Progenitor cell of endocrine pancreas (in vitro differentiated cells): ENCODE measurements at places on chromosomes 1 and 21. TPM values are rescaled to one million over a fixed set of nuclear protein-coding genes. Genes with fewer than 3 reads are reported as not detected.

- DNase-seq = no peak
Measured at GRCh38 chr1:205260948-205261732, 33.4 kb downstream of the TMCC2 start.

DNA sequence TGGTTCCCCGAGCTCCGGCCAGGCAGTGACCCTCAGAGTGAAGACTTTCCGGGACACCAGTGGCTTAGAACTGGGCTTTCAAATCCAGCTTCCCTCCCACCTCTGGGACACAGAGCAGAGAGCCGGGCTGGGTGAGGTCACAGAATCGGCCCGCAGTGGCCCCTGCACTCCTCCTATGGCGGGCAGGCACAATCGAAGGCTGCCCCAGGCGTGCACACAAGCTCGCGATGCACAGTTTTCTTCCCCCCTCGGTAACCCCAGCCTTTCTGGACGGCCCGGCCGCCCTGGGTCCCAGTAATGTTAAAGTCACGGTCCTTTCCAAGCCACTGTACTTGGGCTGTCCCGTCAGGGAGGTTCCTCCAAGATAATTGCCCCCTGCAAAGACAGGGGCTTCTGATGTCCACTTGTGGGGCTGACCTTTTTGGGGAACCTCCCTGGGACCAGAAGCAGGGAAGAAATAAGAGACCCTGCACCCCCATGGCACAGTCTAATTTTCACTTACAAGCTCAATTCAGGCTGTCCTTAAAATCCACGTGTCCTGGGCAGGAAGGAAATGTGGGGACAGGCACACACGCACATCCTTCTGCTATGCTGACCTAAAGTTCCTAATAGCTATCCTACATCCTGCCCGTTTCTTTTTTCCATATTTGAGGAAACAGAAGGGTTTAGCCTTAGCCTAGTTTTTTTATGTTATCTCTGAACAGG, 13.7 kb downstream of the TFF3 start:
- no peak for DNase-seq

- no peak for DNase-seq
Measured at GRCh38 chr1:183652107-183652506, 1.0 kb downstream of the APOBEC4 start.

- DNase-seq = no peak
Measured at GRCh38 chr1:109986054-109986444, 1.5 kb downstream of the AHCYL1 start.

GRCh38 chr21:44347911-44348451, 5.4 kb upstream of the TRPM2 start:
- no peak for DNase-seq

- no peak for DNase-seq
Measured at GRCh38 chr1:150516050-150516591, 569 bp downstream of the FALEC start.

- DNase-seq = no peak
Measured at GRCh38 chr1:163047951-163048659, 21.1 kb upstream of the RGS4 start.

DNA sequence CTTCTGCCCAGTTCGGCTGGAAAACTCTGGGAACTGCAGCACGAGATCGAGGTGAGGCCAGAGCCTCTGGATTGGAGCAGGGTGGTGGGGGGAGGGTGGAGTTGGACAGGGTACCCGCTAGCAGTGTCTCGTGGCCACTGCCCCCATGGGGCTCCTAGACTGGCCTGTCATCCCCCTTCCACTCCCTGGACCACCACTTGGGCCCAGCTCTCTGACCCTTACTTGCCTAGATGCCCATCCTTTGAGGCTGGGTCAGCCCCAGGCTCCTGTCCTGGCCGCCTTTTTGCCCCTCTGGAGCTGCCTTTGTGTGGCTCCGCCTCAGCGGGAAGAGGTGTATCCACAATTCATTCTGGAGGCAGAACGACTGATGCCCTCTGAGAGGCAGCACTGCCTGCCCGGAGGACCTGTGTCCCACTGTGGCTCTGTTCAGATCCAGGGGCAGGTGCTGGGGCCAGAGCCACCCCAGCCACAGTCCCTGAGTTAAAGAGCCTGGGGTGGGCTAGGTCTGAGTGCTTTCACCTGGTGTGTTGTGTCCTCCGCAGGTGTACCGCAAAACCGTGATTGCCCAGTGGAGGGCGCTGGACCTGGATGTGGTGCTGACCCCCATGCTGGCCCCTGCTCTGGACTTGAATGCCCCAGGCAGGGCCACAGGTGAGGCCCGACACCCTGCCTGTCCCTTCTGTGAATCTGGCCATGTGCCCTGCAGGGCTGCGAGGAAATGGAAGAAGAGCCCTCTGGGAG, 17.7 kb downstream of the FAAH start:
- DNase-seq = no peak

- DNase-seq = peak; percentile 29
Measured at GRCh38 chr1:223670458-223671159, 5.1 kb upstream of the CAPN8 start.

- no peak for DNase-seq
Measured at GRCh38 chr1:239886266-239886665, 205.4 kb upstream of the FMN2 start.

DNA sequence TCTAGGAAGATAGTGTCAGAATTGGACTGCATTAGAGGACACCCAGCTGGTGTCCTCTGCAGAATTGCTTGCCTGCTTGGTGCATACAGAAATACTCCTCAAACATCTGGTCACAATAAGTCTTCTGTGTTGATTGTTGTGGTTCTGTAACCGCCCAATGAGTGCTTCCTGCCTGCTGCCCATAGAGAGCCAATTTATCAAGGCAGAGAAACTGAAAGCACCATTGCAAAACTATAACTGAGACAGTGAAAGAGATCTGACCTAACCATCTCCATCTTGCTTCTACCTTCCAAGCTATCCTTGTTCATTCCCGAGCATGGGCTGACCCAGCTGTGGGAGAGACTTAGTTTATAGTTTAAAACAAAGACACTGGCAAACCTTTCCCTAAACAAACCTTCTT, 462.4 kb upstream of the RGS18 start:
- DNase-seq = no peak

DNA sequence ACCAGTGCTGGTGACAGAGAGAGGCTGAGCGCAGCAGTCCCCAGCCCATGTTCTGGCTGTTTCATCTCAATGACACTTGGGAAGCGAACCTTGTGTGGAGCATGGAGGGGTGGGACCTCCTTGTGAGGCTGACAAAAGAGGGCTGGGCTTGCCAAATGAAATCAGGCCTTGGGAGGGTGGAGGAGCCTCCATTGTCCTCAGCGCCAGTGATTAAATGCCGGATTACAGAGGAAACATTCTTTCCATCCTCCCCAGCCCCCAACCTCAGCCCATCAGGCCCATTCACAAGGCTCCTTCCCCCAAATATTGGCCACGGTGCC, 63.3 kb upstream of the PAXBP1 start:
- DNase-seq = no peak

GRCh38 chr1:25006770-25007169, 76.7 kb upstream of the RUNX3 start:
- no peak for DNase-seq

- no peak for DNase-seq
Measured at GRCh38 chr1:53766831-53767405, 28.0 kb upstream of the GLIS1 start.

- no peak for DNase-seq
Measured at GRCh38 chr1:90273241-90273774, 278.4 kb downstream of the ZNF326 start.

- DNase-seq = no peak
Measured at GRCh38 chr21:36350282-36350910, 30.4 kb downstream of the MORC3 start.

GRCh38 chr1:231838521-231838920, 211.9 kb downstream of the DISC1 start:
- DNase-seq = no peak

DNA sequence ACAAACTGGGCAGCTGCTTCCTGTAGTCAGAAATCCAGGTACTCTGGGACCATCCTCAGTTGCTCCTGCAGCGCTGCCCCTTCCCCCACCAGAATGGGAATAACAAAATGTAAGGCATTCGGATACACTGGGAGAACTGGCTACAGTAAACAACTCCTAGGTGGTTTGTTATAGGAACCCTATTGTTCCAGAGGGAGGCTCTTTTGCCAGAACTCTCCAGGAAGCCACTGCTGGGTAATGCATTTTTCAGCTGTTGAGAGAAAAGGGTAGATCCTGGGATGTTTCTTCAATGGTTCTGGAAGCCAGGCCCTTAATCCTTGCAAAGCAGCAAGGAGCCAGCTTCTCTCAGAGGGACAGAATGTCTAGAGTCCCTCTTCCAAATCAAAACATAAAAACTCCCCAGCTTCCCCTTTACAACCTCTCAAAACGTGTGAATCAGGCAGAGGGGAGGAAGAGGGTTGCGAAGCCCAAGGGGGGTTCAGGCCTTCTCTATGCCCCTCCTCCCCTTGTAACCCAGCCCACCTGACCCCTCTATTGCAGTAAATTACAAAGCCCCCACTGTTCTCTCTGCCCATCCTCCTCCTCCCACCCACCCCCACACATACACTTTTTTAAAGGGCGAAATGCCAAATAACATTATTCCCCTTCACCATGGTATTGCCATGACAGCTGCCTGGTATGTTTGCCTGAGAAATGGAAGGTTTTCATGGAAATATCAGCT, 29.1 kb downstream of the PLPP3 start:
- no peak for DNase-seq

DNA sequence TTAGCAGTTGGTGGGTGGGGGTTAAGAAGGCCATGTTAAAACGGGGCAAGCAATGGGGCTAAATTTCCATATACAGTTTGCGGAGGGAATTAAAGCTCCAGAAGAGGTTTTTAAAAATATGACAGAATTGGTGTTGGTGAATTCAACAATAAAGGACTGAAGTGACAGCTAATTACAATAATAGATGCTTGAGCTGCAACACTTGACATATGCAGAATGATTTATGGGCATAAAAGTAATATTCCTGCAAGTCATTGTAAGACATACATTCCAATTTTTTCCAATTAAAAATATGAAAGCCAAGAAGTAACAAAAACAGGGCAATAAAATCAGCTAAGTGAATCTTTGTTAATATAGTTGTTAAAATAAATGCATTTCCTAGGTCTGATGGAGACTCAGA, 202.2 kb upstream of the MAP1LC3C start:
- no peak for DNase-seq

DNA sequence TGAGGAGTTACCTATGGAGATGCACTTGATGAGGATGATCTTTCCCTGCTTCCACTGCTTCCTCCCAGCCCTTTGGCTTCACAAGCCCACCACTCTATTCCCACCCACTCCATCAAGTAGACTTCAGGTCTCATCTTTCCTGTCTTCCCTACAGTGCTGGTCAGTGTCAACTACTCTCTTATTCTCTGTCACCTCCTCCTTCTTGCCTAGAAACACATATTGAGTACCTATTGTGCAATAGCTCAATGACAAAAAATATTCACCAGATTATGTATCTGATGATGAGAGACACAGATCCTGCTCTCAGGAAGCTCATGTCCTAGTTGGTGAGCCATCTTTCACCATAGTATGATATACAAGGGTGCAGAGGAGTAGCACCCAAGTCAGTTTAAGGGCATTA, 82.2 kb upstream of the NFASC start:
- DNase-seq = no peak

GRCh38 chr1:31467005-31467674, 54.1 kb downstream of the SERINC2 start:
- DNase-seq = no peak

- DNase-seq = no peak
Measured at GRCh38 chr21:45091550-45092322, 17.4 kb downstream of the ADARB1 start.

DNA sequence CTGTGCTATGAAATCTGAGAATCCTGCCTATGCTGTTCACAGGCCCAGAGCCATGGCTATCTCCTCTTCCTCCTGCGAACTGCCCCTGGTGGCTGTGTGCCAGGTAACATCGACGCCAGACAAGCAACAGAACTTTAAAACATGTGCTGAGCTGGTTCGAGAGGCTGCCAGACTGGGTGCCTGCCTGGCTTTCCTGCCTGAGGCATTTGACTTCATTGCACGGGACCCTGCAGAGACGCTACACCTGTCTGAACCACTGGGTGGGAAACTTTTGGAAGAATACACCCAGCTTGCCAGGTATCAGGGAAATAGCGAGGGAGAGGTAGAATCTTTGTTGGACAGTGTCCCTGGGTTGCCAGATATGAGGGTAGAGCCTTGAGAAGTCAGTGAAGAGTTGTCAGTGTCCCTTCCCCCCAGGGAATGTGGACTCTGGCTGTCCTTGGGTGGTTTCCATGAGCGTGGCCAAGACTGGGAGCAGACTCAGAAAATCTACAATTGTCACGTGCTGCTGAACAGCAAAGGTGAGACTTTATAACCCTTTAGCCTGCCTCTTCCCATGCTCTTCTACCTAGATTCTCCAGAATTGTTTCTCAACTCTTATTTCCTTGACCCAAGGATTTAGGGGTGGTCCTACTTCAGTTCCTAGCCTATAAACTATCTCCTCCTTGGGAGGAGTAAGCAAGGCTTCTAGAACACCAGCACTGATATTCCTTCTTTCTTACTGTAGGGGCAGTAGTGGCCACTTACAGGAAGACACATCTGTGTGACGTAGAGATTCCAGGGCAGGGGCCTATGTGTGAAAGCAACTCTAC, 1.4 kb downstream of the NIT1 start:
- DNase-seq = no peak

DNA sequence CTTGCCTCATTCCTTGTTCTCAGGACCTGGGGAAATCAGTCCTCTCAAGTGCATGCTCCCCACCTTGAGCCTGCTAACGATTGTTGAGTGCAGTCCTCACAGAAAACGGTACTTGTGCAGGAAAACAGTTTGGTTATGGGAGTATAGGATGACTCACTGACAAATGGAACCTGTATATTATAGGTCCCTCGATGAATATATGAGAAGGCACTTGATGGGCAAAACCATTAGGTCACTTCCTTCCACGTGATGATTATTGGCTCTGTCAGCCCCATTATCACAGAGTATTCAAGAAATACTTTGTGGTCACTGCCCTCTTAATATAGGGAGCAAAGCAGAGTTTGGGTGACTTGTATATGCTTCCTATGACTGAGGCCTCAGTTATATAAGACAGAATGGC, 6.2 kb downstream of the CCDC17 start:
- no peak for DNase-seq

- DNase-seq = no peak
Measured at GRCh38 chr1:97743129-97743528, 177.7 kb downstream of the DPYD start.

Gene URB2
- total RNA-seq = 16.2 and 16.5 TPM in 2 replicates

Gene THRAP3
- 142 and 145 TPM in 2 replicates for total RNA-seq

Gene FAM167B
- total RNA-seq = 3.8 and 4.4 TPM in 2 replicates

Gene OR2L2
- total RNA-seq = 0.14 and 0.22 TPM in 2 replicates

Gene CSF3R
- total RNA-seq = 4.2 and 5.5 TPM in 2 replicates

Gene C1orf141
- 0.31 TPM in 1 of 2 replicates, not detected in the other for total RNA-seq

Gene OR2L3
- total RNA-seq = not detected in 2 replicates
